HFFc6 (cell line): ENCODE measurements at places on chromosomes 7 and 10. TPM values are rescaled to one million over a fixed set of nuclear protein-coding genes. Genes with fewer than 3 reads are reported as not detected.

Gene HSPA12A
- 16.6 to 18.6 TPM (median 17.3 TPM) in 3 replicates for total RNA-seq

Gene ZNF316
- 16.0 to 17.2 TPM (median 16.9 TPM) in 3 replicates for total RNA-seq

Gene METTL2B
- total RNA-seq = 31.2 to 36.6 TPM (median 31.7 TPM) in 3 replicates

Gene OR9A2
- not detected in 3 replicates for total RNA-seq

Gene DEPP1
- 0.47 to 0.78 TPM (median 0.53 TPM) in 3 replicates for total RNA-seq

Gene ADIRF
- 68.5 to 133 TPM (median 84.0 TPM) in 3 replicates for total RNA-seq

Gene WDFY4
- not detected in 2 replicates for total RNA-seq

Gene CAV2
- total RNA-seq = 182 to 215 TPM (median 214 TPM) in 3 replicates

Gene THSD7A
- total RNA-seq = not detected in 3 replicates

Gene LHFPL3
- total RNA-seq = not detected in 3 replicates

Gene CLDN15
- 2.3 to 3.5 TPM (median 3.1 TPM) in 3 replicates for total RNA-seq

Gene LUC7L2
- total RNA-seq = 55.1 to 65.8 TPM (median 58.3 TPM) in 3 replicates

Gene MINDY4
- 2.3 to 3.3 TPM (median 2.4 TPM) in 3 replicates for total RNA-seq

Gene DRGX
- 0.17 and 0.37 TPM in 2 replicates for total RNA-seq

Gene GPNMB
- total RNA-seq = 21.7 to 48.8 TPM (median 27.2 TPM) in 3 replicates

Gene SDK1
- total RNA-seq = not detected in 3 replicates

Gene H2BK1
- total RNA-seq = not detected in 3 replicates

Gene LDB3
- total RNA-seq = 0.68 and 1.6 TPM in 2 replicates

Gene IMPDH1
- total RNA-seq = 84.0 to 102 TPM (median 89.3 TPM) in 3 replicates

Gene CCDC201
- not detected in 2 replicates for total RNA-seq

Gene LIPA
- 117 to 199 TPM (median 130 TPM) in 3 replicates for total RNA-seq

Gene RAB18
- total RNA-seq = 146 to 160 TPM (median 148 TPM) in 3 replicates

Gene ECHDC3
- total RNA-seq = 0.11 and 1.2 TPM in 2 replicates
